NCI-H146 (cell line): ENCODE measurements at places on chromosomes 7 and 10.

- DNase-seq: peak; percentile 69
Measured at GRCh38 chr10:22713853-22714478, 412 bp downstream of the PIP4K2A start.

- DNase-seq: no peak
Measured at GRCh38 chr7:3960050-3960763, 659.2 kb downstream of the SDK1 start.

GRCh38 chr10:48501787-48502771 is 102.8 kb downstream of the ARHGAP22 start:
- DNase-seq: no peak

GRCh38 chr10:80066809-80067208 is 11.7 kb upstream of the TMEM254 start:
- DNase-seq: no peak

- no peak for DNase-seq
Measured at GRCh38 chr7:157464111-157464970, 127.5 kb downstream of the DNAJB6 start.

DNA sequence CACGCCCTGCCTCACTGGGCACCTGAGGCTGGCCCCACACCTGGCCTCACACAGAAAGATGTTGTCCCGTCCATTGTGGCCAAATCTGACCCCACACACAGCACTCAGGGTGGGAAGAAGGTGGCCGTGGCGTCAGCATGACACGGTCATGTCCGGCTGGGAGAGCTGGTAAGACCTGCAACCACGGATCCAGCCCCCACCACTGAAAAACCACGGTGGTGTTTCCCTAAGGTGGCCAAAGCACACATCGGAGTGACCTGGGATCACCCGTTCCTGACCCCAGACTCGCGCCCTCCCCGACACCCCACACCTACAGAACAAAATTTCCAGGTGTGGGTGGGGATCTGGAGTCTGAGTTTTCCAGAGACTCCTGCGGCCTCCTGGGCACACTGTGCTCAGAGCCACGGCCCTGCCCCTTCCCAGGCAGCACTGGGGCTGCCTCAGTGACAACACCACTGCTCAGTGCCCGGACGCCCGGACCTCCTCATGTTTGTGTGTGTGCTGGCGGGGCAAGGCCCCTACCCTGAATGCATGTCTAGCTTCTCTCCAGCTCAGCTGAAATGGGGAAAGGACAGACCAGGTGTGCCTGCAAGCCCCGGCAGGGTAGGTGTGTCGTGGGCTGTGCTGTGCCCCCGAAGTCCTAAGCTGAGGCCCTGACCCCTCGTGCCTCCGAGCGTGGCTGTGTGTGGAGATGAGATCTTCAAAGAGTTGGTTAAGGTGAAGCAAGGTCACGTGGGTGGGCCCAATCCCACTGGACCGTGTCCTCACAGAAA is 36.1 kb downstream of the STK32C start:
- DNase-seq: no peak

- DNase-seq: no peak
Measured at GRCh38 chr7:13800694-13801448, 188.6 kb downstream of the ETV1 start.

- DNase-seq: no peak
Measured at GRCh38 chr7:142806022-142806356, 35.2 kb downstream of the PRSS2 start.

- no peak for DNase-seq
Measured at GRCh38 chr7:33642312-33642711, 263.0 kb upstream of the BMPER start.

DNA sequence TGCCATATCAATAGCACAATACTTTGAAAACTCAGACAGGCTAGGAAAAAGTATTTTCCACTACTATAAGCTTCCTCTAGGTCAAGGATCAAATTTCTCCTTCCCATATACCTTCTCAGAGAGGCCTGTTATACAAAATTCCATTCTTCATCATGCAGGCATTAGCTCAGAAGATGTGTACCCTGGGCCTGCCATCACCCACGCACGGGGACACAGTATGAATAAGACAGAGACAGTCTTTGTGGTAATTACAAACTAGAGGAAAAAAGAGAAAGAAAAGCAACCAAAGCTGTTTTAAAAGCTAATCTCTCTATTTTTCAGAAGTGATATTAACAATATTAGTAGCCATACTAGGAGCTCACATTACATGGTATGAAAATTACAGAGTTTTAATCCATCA is 236.8 kb upstream of the AOAH start:
- DNase-seq: no peak

DNA sequence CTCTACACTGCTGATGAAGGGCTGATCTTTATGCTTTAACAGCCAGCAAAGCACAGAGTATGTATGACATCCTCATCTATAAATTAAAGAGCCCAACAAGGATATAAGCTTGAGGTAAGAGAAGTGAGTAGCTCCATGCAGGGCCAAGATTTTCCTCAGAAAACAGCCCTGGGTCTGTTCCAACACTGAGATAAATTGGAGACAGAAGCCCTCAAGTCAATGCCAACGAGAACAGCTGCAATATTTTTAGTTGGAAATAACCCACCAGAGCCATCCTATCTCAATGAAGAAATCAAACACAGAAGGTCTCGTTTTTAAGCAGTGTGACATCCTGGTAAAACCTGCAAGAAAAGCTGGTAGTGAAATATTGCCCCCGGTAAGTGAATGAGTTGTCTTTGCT is 297.0 kb upstream of the AUTS2 start:
- no peak for DNase-seq

GRCh38 chr7:77443042-77443441 is 26.9 kb upstream of the GSAP start:
- DNase-seq: no peak

DNA sequence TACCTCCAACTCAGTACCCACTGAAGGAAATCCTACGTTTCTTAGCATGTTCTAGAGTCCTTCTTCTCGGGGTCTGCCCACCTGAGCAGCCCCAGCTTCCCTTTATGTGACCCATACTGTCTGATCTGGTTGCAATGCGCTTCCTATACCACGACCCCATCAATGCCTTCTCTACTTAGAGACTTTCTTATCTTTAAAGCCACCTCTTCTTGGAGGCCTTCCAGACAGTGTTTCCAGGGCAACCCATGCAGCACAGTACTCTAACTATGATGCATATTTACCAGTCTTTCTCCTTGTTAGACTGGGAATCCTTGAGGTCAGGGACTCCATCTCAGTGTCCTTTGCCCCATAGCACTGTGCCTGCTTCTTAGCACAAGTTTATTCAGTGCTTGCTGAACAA is 54.5 kb upstream of the SLF2 start:
- DNase-seq: no peak

GRCh38 chr10:43264344-43264964 is 2.4 kb downstream of the RASGEF1A start:
- DNase-seq: peak; percentile 19

DNA sequence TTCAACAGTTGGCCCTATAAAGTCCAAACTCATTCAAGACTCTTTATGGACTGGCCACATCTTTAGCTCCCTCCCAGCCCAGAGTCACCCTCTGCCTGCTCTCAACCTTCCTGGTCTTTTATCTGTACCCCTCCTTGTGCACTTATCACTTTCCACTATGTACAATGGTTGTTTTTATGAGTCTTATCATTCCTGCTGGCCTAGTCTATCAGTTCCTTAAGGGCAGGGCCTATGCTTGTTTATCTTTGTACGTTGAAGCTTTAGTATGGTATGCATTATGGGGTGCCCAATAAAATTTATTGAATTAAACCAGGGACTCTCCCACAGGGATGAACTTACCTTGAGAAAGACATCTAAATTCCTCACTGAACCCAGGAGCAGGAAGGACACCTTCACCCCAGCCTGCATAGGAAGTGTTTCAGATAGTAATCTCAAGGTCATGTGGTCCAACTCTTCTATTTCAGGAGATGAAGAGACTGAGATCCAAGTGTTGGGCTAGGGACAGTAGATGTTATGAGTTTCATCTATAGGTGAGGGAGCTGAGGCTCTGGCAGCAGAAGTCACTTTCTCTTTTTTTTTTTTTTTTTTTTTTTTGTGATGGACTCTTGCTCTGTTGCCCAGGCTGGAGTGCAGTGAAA is 13.3 kb upstream of the PDCD4 start:
- peak; percentile 24 for DNase-seq

DNA sequence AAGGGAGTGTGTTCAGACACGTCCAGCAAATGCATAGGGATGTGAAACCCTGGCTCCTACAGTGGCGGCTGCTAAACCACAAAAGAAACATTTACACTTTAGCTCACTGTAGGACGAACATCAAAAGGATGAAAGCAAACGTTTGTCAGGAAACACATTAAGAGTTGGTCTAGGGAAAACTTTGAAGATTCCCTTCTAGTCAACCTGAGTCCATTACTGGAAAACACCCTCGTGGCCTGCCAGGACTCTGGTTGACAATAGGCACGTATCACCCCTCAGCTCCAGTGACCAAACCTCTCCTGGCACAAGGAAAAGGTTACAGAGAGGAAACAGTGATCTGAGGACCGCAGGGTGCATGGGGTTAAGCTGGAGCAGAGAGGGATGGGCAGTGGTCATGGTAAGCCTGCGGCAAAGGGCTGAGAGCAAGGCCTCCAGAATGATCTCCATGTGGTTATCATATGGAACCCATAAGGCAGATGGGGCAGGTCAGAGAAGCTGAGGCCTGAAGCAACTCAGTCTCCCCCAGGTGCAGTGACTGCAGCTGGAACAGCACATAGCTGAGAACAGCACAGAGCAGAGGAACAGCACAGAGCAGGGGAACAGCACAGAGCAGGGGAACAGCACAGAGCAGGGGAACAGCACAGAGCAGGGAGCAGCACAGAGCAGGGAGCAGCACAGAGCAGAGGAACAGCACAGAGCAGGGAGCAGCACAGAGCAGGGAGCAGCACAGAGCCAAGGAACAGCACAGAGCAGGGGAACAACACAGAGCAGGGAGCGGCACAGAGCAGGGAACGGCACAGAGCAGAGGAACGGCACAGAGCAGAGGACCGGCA is 49.9 kb downstream of the CHST15 start:
- no peak for DNase-seq

GRCh38 chr7:41568135-41568534 is 134.8 kb downstream of the INHBA start:
- DNase-seq: no peak

DNA sequence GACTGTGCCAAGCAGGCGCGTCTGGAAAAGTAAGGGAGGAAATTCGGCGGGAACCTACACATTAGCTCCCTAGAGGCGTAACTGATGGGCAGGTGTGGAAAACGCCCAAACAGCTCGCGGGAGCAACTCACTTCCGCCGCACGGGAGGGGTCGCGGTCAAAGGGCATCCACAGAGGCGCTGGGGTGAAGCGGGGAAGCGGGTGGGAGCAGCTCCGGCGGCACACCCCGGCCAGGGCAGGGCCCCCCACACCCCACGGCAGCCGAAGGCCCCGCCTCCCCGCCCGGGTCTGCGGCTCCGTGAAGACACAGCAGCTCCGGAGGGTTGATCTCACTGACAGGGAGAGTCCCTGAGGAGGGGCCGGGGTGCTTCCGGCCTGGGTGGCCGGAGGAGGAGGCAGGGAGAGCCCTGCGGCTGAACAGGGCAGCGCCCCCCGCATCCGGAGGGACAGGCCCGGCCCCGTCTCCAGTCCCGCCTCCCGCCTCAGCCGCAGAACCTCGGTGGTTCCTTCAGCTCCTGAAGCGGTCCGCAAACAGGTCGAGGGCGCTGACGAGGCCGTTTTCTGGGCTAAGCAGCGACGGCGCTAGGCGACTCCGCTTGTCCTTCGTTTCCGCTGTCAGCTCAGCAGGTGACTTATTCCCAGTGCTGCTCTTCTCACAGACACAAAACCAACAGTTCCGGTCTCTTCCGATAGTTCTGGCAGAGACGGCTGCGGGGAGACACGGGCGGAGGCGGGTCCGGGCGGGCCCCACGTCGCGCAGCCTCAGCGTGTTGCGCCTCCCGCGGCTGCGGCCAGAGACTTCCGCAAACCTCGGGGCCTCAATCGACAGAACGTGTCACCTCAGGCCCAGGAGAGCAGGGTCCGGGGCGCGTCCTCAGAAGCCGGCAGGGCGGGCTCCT is 276.1 kb downstream of the DNAJB6 start:
- DNase-seq: no peak

GRCh38 chr7:71133856-71134255 is 1.9 kb downstream of the GALNT17 start:
- no peak for DNase-seq

DNA sequence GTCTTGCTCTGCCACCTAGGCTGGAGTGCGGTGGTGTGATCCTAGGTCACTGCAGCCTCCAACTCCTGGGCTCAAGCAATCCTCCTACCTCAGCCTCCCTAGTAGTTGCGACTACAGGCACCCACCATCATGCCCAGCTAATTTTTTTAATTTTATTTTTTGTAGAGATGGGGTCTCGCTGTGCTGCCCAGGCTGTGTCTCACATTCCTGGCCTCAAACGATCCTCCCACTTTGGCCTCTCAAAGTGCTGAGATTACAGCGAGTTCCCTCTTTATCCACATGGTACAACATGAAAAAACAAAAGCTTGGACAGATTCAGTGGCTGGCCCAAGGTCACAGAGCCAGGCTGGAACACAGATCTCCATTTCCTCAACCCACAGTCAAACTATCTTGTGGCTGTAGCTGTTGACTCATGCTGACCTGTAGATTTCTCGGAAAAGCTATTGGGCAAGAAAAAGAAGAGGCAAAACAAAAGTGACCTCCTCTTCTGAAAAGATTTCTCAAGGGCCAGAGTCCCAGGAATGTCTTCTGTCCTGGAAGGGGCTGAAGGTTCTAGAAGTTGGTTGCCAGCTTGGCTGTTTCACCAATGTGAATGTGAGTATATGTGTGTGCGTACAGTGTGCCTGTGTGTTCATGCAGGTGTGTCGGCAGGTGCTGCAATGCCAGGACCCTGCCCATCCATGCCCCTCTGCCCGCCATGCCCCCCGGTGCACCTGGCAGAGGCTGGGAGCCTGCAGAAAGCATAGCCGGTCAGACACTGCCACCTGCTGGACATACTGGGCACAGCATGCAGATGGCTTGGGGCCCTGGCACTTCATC is 28.4 kb downstream of the TMEM130 start:
- peak; percentile 19 for DNase-seq

DNA sequence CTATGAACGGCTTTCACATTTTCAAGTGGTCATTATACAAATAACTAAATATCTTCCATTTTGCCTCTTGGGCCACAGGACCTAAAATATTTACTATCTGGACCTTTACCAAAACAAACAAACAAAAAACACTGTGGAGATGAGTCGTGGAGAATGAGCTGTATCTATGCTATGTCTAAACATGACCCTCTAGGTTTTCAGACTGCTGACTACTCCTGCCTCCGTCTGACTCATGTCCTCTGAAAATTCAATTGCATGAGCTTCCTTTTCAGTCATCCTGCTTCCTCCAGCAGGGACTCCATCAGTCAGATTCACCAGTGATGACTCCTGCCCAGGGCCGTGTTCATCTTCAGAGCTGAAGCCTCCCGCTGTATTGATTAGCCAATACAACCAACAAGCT is 96.8 kb downstream of the COL28A1 start:
- no peak for DNase-seq

DNA sequence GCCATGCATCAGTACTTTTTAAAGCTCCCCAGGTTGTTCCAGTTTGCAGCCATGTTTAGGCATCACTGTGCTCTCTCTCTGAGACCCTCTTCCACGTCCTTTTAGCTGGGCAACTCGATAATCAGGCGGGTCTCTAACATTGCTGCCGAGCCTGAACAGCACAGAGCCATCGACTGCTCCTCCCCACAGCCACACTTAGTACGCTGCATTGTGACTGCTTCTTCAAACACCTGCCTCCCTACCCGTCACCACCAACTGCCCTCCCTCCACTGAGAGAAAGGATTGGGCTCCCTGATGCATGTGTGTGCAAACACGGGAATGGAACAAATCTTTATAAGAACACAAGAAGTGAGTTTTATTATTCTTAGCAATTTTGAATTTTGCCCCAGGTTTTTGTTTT is 11.4 kb upstream of the TACR2 start:
- peak; percentile 75 for DNase-seq
